Central memory CD8-positive, alpha-beta T cell (primary cell): ENCODE measurements at places on chromosomes 2 and 18.

- DNase-seq: no peak
Measured at GRCh38 chr18:76452357-76452756, 42.7 kb downstream of the ZNF516 start.

GRCh38 chr18:73461780-73462059 lies 593.9 kb upstream of the NETO1 start:
- no peak for DNase-seq

- no peak for DNase-seq
Measured at GRCh38 chr2:123890148-123890547, 134.9 kb upstream of the CNTNAP5 start.

- DNase-seq: no peak
Measured at GRCh38 chr2:182228073-182228473, 198.8 kb downstream of the PDE1A start.

GRCh38 chr18:23584019-23584983 lies 2.0 kb downstream of the NPC1 start:
- no peak for DNase-seq

DNA sequence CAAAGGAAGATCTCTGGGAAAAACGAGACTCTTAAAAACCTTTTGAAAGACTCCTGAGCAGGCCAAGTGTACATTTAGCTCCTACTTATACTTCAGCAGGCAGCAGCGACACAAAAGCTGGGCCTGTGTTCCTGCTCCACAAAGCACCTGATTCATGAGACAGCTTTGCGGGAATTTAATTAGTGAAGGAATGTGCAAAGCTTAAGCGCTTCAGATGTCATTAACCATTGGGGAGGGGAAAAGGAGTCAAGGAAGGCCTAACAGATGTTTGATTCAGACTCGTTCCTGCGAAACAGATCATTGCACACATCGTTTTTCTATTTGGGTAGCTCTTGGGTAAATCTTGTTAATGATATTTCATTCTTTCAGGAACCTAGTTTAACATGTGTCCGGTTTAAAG lies 125.9 kb downstream of the MAIP1 start:
- no peak for DNase-seq

- DNase-seq: no peak
Measured at GRCh38 chr2:227006189-227006897, 157.7 kb downstream of the COL4A4 start.

DNA sequence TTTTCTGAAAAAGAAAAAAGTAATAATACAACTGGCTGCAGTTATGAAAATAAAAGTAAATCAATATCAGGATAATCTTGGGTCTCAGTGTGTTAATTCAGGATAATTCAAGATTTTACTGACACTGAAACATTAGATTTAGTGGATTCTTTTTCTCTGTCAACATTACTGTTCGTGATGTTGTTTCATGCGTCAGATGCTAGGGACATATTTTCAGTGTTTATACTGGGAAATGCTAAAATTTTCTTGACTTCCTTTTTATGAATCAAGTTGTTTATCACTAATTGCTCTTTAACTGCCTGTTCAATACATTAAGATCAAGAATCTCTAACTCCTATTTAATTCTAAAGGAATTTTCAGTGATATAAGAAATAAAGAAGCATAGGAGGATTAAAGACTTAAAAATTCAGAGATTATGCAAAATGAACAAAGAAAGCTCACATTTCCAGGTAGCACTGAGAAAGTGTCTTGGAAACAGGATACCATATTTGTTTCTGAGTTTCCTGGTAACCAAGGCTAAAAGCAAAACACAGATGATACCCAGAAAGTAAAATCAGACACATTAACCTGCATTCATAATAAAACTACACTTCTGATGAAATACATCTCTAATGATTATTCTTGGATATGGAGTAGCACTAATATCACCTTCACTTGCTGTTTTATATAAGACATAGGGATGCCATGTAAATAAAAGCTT lies 174.0 kb downstream of the ARL4C start:
- DNase-seq: no peak

DNA sequence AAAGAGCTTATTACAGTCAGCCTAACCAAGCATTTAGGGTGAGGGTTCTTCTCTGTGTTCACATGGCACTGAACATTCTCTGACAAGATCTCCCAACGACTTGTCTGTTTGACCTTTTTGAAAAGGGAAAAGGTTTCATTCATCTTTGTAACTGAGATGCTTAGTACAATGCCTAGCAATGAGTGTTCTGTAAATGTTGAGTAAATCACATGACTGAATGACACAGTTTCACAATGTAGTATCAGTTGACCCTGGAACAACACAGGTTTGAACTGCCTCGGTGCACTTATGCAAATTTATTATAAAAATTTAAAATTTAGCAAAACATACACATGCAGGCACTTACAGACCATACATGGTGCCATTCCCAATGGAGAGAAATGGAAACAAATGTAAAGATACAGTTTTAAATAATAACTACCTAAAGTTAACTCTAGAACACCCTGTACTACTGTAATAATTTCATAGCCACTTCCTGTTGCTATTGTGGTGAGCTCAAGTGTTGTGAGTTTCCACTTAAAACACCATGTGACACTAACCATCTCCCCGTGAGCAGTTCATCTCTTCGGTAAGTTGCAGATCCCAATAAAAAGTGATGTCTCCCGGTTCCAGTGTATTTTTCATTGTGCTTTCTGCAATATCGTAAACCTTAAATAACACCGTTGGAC lies 34.1 kb upstream of the VWC2L start:
- no peak for DNase-seq

GRCh38 chr18:49565612-49566011 lies 3.8 kb downstream of the LIPG start:
- no peak for DNase-seq

DNA sequence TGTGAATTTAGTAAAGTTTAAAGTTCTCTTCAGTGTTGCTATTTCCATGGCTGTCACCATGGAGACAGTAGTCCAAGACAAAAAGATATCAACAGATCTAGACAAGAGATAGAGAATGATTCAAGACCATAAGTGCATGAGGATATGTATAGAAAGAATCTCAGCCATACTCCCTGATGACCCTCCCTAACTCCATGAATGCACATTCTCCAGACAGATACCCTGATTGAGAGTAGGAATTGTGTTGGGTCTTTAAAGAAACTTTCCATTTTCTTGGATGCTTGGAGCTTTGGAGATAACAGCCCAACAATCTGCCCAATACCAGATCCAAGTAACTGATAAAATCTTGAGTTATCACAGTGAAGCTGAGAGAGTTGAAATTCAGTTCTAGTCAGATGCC lies 1601.2 kb upstream of the CELF4 start:
- DNase-seq: no peak

DNA sequence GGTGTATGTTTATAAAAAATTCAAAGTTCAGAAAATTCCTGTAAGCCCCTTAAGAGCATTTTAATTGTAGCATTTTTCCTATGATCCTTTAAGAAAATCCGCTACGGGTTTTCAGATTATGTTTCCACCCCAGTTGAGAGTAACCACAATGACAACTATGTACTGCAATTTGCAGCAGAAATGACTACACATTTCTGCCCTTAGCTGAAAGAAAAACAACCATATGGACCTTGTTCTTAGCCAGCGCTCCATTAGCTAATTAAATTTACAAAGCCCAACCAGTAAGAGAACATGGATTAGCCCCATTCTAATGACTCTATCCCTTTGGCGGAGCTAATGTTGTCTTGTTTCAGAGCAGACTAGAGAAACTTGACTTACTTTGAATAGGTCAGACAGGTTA lies 247.6 kb downstream of the SLC8A1 start:
- no peak for DNase-seq

GRCh38 chr2:47029737-47030524 lies 114.3 kb upstream of the MCFD2 start:
- DNase-seq: no peak

GRCh38 chr2:234931371-234931770 lies 20.4 kb upstream of the SH3BP4 start:
- DNase-seq: no peak

DNA sequence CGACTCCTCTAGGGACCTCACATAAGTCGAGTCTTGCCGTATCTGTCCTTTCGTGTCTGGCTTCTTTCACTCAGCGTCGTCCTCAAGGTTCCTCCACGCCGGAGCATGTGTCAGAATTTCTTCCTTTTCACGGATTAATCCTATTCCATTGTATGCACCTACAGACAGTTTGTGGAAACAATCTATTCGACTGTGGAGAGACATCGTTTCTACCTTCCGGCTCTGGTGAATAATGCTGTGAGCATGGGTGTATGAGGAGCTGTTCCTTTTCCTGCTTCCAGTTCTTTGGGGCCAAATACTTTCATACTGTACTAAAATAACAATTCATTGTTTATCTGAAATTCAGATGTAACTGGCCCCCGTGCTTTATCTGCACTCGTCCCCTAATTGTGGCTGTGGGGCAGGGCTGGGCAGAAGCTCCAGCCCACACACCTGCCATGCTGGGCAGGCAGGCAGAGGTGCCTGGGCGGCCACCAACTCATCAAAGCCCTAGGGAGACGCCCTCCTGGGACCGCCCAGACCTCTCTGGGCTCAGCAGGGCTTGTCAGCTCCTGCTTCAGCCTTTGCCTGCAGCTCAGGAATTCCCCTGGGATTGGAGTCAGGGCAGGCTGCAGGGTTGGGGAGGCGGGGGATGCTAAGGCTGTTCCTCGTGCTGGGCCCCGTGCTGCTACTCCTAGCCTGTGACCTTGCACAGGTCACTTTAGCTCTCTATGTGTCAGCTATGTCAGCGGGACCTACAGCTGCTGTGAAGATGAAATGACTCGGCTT lies 14.5 kb downstream of the GPC1 start:
- no peak for DNase-seq

DNA sequence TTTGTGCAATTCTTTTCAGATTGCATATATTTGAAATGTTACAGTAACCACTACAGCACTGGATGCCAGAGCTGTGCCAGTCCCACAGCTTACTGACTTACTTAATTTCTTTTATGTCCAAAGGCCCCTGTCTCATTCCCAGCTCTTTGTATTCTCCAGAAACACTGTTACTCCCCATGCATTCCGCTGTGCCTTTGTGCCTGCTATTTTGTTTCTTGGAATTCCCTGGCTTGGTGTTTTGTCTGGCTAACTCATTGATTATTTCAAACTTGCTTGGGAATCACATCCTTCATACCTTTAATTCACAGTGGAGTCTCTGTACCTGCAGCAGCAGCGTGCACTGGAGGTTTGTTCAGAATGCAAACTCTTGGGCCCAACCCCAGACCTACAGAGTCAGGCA lies 601.9 kb upstream of the DDX18 start:
- DNase-seq: no peak

DNA sequence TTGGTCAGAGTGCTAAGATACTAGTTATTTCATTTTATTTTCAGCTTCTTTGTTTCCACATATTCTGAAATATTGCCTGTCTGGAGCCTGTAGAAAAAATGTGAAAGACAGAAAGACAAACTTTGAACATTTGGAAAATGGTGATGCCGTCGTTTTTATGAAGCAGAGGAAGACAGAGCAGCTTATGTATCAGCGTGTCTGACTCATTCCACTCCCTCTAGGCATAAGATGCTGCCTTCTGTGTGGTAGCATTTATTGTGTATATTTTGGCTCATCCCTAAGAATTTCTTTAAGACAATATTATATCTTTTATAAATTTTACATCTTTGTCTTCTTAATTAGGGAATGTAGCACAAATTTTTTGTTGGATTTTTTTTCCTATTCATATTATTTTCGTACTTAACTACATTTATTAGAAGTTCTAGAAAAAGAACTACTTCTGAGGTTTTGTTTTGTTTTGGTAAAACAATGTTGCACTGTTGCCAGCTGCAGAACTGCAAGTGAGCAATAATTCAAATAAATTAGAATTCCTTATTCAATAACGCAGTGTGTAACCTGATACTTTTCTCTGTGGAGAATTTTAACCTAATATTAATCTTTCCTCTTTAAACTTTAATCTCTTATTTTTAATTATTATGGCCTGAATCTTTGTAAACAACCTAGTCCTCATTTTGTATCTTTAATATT lies 300.4 kb downstream of the ZNF407 start:
- DNase-seq: no peak

DNA sequence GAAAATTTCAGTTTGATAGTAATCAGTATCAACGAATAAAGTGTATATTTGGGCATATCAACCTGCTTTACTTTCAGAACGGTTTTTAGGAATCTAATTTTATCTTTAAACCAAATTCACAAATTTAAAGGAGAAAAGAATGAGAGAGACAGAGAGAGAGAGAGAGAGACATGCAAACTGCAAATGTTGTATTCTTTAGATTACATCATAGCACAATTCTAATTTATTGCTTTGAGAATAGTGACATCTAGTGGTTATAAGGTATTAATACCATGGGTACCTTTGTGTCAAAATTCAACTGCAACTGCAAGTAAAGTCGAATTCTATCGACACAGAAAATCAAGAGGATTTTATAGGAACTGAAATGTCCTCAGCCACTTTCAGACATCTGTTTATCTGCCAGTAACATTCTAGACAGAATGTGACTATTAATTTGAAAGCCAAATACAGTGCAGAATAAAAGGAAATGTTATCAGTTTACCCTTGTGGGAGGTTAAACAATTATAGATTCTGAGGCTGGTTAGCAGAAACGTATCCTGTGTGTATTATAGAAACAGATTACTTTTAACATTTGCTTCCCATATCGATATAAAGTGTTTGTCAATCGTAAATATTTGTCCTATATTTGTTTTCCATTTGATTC lies 529.8 kb upstream of the VRK2 start:
- DNase-seq: no peak

DNA sequence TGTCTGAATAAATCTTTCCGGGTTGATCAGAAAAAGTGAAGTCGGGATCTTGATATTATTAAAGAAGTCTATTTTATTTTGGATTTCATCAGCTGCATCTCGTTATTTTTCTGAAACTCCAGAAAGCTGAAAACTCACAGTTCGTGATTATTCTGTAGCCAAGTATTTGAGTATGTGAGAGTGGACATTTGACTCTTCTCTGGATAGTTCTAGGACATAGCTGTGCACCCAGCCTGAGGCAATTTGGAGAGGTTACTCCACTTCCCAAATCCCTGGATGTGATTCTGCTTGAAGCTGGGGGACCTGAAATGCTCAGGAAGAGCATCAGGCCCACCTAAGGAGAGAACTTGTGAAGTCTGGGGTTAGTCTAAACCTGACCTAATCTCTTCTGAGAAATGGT lies 117.6 kb upstream of the PID1 start:
- DNase-seq: no peak

GRCh38 chr2:67642046-67642382 lies 244.9 kb downstream of the ETAA1 start:
- no peak for DNase-seq

DNA sequence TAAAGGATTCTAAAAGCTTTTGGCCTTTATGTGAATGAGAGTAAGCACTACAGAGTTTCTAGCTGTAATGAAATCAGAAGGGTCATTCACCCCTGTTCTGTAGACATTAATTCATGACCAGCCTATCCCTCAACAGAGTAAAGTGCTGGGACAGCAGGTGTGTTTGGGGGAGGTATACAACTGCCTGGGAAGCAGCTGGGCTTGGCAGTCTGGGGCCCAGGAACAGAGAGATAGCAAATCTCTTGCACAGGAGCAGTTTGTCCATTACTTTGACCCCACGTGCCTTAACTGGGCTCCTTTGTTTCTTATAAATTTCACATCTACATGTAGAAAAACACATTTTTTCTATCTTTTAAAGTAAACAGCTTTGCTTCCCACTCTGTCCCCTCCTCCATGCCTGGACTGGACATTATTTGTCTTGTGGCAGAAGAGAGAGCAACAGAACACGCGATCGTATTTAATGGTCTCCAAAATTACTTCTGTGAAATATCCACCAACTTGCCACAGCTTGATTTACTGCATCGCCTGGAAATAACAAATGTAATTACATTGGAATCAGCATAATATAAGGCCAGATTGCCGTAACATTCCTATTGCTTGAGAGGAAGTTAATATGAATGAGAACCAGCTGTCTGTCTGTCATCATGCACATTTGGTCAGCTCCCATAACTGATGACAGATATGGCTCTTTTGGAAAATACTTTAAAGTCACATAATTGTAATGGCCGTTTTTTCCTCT lies 263.8 kb downstream of the RBM43 start:
- DNase-seq: no peak
